ENCODE measurements at places on chromosomes 7 and 10.

DNA sequence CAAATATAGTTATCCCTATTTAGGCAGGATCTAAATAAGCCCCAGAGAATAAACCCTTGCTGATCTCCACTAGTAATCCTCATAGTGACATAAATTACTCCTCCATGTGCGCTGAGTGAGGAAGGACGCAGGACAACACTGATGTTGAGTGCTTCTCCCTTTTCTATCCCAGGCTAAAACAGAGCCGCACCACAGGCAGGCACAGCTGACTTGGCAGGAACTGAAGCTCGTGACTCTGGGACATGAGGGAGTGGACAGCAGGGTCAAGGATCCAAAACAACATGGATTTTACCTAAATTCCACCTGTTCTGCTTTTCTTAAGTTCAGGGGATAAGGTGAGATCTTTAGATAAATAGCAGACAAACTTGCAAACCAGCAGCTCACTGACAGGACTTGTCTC lies 46.0 kb downstream of the VOPP1 start:
- no peak for DNase-seq
- H3K27me3 ChIP-seq: no peaks in the 10 kb centered on the region
- no peak overlapping the region for H3K27ac ChIP-seq
- peaks cover 12% of the 10 kb centered on the region for H3K4me1 ChIP-seq
- no peak overlapping the region for H3K4me3 ChIP-seq

- no peaks in the 10 kb centered on the region for H3K27me3 ChIP-seq
- no peak overlapping the region for H3K4me3 ChIP-seq
- no peaks in the 10 kb centered on the region for H3K4me1 ChIP-seq
- H3K36me3 ChIP-seq: no peaks in the 10 kb centered on the region
- DNase-seq: no peak
- no peak overlapping the region for H3K27ac ChIP-seq
Measured at GRCh38 chr7:115097175-115097671, 175.3 kb downstream of the MDFIC start.

DNA sequence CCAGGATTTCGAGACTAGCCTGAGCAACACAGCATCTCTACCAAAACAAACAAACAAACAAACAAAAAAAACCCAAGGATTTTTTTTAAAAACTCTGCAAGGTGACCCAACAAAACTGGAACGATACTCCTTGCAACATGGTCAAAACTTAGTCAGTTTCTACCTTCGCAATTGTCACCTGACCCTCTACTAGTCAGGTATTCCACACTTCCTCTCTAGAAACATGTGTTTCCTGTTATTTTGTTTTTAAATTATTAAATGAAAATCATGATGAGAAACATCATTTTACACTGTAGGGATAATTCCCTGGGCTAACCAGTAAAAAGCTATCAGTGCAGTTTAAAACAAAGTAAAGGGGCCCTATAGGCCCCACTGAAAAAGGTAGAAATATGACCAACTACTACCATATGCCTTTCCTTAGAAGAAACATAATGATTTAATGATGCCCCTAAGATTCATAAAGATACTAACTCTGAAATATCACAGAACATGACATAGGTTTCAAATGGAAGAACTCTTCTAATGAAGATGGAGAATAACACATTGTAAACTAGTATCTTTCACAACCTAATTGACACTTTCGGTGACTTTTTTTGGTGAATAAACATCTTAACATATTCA lies 8.7 kb downstream of the BRAF start:
- H3K27me3 ChIP-seq: no peaks in the 10 kb centered on the region
- H3K36me3 ChIP-seq: no peaks in the 10 kb centered on the region
- no peak overlapping the region for H3K27ac ChIP-seq
- DNase-seq: no peak
- H3K4me1 ChIP-seq: peaks cover 4% of the 10 kb centered on the region

GRCh38 chr10:97748116-97748515 lies 11.2 kb downstream of the ZFYVE27 start:
- H3K4me3 ChIP-seq: no peak overlapping the region
- DNase-seq: no peak
- H3K27ac ChIP-seq: no peak overlapping the region
- H3K36me3 ChIP-seq: peaks cover 72% of the 10 kb centered on the region
- no peaks in the 10 kb centered on the region for H3K4me1 ChIP-seq

GRCh38 chr7:105191331-105191730 lies 177.3 kb downstream of the KMT2E start:
- no peaks in the 10 kb centered on the region for H3K4me1 ChIP-seq
- H3K4me3 ChIP-seq: no peak overlapping the region
- DNase-seq: no peak
- H3K27ac ChIP-seq: no peak overlapping the region
- no peaks in the 10 kb centered on the region for H3K36me3 ChIP-seq

DNA sequence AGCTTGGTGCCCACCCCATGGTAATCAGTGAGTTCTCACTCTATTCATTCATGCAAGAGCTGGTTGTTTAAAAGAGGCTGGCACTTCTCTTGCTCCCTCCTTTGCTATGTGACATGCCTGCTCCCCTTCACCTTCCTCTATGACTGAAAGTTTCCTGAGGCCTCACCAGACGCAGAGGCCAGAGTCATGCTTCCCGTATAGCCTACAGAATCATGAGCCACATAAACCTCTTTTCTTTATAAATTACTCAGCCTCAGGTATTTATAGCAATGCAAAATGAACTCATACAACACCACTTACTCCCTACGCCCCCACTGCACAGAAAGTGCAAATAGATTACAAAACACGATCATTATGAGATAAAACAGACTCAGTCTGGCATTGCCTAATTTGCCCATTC lies 39.0 kb downstream of the SEC61G start:
- no peak for DNase-seq
- H3K27ac ChIP-seq: no peak overlapping the region
- no peaks in the 10 kb centered on the region for H3K27me3 ChIP-seq
- H3K4me3 ChIP-seq: no peak overlapping the region
- H3K36me3 ChIP-seq: no peaks in the 10 kb centered on the region

GRCh38 chr10:45058992-45059561 lies 58.4 kb downstream of the ZNF22 start:
- no peaks in the 10 kb centered on the region for H3K36me3 ChIP-seq
- H3K27me3 ChIP-seq: no peaks in the 10 kb centered on the region
- H3K4me1 ChIP-seq: no peaks in the 10 kb centered on the region
- no peak overlapping the region for H3K4me3 ChIP-seq

- no peaks in the 10 kb centered on the region for H3K27me3 ChIP-seq
- DNase-seq: no peak
- H3K36me3 ChIP-seq: no peaks in the 10 kb centered on the region
- no peak overlapping the region for H3K4me3 ChIP-seq
- H3K27ac ChIP-seq: no peak overlapping the region
Measured at GRCh38 chr10:119742947-119743648, 17.2 kb downstream of the INPP5F start.

DNA sequence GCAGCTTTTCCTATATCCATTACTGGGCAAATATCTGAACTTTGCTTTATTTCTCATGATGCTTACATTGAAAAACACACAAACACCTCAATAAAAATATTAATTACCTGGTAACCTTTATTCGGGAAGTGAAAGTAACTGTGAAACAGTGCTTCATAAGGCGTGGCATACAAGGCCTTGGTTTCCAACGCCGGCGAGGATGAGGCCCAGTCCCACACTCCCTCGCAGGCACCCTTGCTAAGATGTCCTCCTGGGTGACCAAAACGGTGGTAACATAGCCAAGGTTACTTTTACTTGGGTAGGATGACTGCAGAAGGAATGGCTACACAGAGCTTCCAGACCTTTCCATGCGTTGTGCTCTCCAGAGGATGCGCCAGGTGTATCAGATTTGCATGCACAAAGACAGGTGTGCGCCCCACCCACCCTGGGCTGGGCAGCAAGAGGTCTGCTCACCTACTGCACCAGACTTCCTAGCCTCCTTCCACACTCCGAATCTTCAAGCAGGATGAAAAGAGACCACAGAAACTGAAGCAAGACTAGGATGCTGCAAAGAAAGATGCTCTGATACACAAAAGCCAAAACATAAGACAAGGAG lies 13.3 kb upstream of the DAGLB start:
- no peak for DNase-seq
- no peaks in the 10 kb centered on the region for H3K27me3 ChIP-seq
- peaks cover 14% of the 10 kb centered on the region for H3K36me3 ChIP-seq
- no peak overlapping the region for H3K27ac ChIP-seq

- no peaks in the 10 kb centered on the region for H3K4me1 ChIP-seq
- no peak for DNase-seq
- no peaks in the 10 kb centered on the region for H3K27me3 ChIP-seq
- peaks cover 2% of the 10 kb centered on the region for H3K36me3 ChIP-seq
- no peak overlapping the region for H3K27ac ChIP-seq
Measured at GRCh38 chr7:112481121-112481736, 438 bp downstream of the LSMEM1 start.

DNA sequence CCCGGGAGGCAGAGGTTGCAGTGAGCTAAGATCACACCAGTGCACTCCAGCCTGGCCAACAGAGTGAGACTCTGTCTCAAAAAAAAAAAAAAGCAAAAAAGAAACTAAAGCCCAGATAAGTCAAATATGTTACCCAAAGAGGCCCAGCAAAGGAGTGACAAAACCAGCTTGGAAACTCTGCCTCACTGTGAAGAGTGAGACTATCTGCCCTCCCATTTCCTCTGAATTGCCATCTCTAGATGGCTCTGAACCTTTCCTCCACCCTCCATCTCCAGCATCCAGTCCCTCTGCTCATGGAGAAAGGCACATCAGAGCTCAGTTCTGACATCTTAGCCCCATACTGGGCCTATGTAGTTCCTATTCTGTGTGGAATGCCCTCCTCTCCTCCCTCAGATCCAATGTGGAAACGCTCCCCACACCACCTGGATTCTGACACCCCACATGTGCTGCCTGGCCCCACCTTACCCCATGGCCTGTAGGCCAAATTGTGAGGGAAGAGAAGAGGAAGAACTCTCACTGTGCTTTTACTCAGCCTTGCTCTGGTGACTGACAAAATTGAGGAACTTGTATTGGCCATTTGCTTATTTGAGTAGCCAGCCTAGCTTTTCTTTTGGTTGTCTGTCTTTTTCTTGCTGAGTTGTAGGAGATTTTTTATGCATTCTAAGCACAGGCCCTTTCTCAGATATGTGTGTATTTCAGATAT lies 18.0 kb upstream of the NUDCD3 start:
- no peaks in the 10 kb centered on the region for H3K27me3 ChIP-seq
- no peak overlapping the region for H3K4me3 ChIP-seq
- no peak overlapping the region for H3K27ac ChIP-seq
- no peak for DNase-seq
- H3K36me3 ChIP-seq: no peaks in the 10 kb centered on the region

GRCh38 chr10:32065856-32066255 lies 9.6 kb upstream of the KIF5B start:
- no peaks in the 10 kb centered on the region for H3K4me1 ChIP-seq
- no peaks in the 10 kb centered on the region for H3K36me3 ChIP-seq

DNA sequence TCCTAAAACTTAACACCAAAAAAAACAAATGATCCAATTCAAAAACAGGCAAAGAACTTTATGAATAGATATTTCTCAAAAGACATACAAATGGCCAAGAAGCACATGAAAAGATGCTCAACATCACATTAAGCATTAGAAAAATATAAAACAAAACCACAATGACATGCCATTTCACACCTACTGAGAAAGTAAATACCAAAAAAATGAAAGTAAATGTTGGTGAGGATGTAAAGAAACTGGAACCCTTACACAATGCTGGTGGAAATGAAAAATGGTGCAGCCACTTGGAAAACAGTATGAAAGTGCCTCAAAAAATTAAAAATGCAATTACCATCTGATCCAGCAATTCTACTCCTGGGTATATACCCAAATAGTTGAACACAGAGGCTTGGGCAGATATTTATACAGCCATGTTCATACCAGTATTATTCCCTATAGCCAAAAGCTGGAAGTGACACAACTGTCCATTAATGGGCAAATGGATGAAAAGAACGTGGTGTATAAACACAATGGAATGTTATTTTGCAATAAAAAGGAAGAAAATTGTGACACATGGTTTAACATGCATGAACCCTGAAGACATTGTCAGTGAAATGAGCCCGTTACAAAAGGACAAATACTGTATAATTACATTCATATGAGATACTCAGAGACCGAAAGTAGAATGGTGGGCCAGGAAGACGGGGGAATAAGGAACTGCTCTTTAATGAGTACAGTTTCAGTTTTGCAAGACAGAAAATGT lies 89.0 kb downstream of the JMJD1C start:
- H3K4me3 ChIP-seq: no peak overlapping the region
- no peaks in the 10 kb centered on the region for H3K36me3 ChIP-seq
- DNase-seq: no peak

DNA sequence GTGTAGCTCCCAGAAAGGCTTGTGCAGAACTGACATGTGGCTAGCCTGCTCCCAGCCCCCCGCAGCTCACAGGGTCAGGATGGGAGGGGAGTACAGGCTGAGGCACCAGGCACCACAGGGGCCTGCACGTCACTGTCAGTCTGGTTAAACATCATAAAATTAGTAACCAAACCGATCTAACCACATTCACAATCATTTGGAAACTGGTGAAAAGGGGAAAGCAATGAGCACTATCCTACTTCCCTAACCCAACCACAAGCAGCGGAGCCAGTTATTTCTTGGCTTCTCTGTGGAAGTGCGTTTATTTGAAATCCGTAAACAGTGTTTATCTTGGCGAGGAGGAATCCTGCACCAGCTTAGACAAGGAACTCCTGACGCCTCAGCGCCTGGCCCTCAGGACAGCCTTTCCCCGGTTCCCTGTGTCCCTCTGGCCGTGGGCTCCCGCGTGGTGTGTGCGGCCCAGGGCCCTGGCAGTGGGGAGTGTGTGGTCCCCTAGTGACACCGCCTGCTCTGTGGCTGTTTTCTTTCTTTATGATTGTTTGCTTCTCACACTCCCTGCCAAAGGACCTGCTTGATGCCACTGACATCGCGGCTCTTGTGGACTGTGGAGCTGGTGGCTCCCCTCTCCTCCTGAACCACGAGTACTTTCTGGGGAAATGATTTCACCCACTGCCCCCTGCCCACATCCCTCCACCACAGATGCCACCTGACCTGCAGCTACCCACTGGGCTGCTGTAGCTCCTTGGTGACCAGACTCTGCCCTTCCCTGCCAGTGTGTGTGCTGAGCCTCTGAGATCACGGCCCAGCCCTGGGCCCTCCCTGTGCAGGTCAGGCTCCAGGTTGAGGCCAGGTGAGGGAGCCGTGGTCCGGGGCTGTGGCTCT lies 38.0 kb downstream of the INPP5A start:
- no peak for DNase-seq
- no peak overlapping the region for H3K4me3 ChIP-seq
- no peaks in the 10 kb centered on the region for H3K36me3 ChIP-seq

DNA sequence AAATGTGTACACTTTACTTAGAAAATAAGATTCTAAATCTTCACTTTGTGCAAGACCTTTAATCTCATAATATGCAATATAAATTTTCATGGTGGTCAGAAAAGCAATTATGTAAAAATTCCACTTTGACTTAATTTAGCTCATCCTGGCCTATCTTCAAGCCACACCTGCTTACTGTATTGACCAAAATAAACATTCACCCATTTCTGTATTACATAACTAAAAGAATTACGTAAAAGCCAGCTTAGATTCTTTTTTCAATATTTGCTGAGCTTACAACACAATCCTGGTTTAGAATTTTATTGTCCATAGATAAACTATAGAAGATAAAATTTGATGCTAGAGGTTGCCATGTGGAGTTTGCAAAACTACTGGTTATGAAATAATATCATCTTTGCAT lies 172.9 kb upstream of the GRM3 start:
- no peak overlapping the region for H3K27ac ChIP-seq
- no peak for DNase-seq
- H3K36me3 ChIP-seq: no peaks in the 10 kb centered on the region
- H3K4me1 ChIP-seq: no peaks in the 10 kb centered on the region
